Peyer's patch (tissue), 4 donors: ENCODE measurements at places on chromosomes 4 and X. TPM values are rescaled to one million over a fixed set of nuclear protein-coding genes. Genes with fewer than 3 reads are reported as not detected.

The EBP gene
- total RNA-seq: 47.0 TPM

The TEX13D gene
- not detected for total RNA-seq

The LIMCH1 gene
- 22.1 TPM for total RNA-seq

- DNase-seq: no peak
These were observed 69.7 kb upstream of the H2AZ1 start for GRCh38 chr4:100019821-100020220.

DNA sequence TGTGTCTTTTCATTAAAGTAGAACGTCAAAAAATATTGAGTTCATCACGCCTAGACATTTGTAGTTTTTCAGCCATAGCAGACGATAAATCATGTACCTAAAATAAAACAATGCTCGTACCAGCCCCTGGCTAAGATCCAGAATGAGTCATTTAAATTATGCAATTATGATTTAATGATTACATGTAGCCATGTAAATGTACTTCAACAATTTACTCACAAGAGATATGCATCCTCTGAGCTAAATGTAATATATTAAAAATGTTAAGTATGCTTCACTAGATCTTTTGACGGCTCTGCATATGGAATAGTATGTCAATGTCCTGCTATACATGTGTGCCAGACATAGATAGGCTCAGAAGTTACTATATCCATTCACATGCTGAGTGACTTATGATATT lies 1077.8 kb downstream of the ARAP2 start:
- no peak for DNase-seq

GRCh38 chr4:51923343-51923742 lies 80.4 kb downstream of the DCUN1D4 start:
- no peak for DNase-seq

The CDS1 gene
- total RNA-seq: 43.4 TPM

DNA sequence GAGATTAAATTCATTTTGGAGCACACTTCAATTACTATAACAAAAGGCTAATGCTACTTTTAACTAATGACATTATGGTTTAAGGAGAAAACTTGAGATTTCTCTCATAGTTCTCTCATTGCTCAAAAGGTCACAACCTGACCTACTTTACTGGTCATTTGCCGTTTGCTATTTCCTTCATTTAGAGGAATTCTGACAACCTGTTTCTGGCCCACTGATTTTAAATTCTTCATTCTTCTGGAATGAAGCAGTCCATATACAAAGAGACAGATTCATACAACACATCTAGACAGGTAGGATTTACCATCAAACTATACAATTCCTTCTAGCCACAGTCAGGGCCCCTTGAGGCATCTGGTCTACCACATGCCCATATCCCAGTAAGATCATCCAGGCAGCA lies 14.2 kb downstream of the RNF150 start:
- no peak for DNase-seq

The RAB40A gene
- not detected for total RNA-seq

DNA sequence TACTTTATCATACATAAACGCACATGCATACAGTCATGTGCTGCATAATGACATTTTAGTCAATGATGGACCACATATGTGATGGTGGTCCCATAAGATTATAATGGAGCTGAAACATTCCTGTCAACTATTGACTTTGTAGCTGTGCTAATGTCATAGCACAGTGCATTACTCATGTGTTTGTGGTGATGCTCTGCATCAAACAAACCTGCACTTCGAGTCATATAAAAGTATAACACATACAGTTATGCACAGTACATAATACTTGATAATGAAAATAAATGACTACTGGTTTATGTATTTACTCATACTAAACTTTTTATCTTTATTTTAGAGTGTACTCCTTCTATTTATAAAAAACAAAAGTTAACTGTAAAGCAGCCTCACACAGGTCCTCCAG lies 60.5 kb upstream of the MCUB start:
- DNase-seq: no peak

GRCh38 chr4:117515921-117516320 lies 430.5 kb upstream of the TRAM1L1 start:
- DNase-seq: no peak

GRCh38 chrX:134713618-134714107 lies 55.4 kb upstream of the PLAC1 start:
- DNase-seq: no peak

The ZXDB gene
- total RNA-seq: 5.1 TPM

DNA sequence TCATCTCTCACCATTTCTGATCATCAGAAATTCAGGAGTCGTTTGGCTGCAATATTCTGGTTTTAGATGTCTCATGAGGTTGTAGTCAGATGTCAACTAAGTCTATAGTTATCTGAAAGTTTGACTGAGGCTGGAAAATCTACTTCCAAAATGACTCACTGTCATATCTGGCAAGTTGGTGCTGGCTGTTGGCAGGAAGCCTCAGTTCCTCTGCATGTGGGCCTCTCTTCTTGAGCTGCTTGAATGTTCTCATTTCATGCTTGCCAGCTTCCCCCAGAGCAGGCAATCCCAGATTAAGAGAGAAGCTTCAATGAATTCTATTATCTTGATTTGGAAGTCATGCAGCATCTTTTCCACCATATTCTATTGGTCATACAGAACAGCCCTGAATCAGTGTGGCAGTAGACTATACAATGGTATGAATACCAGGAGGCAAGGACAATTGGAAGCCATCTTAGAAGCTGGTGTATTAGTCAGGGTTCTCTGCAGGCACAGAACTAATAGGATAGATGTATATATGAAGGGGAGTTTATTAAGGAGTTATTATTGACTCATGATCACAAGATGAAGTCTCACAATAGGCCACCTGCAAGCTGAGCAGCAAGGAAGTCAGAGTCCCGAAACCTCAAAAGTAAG lies 46.8 kb upstream of the ELF2 start:
- DNase-seq: no peak

GRCh38 chr4:147481577-147482109 lies 746 bp downstream of the EDNRA start:
- DNase-seq: no peak

DNA sequence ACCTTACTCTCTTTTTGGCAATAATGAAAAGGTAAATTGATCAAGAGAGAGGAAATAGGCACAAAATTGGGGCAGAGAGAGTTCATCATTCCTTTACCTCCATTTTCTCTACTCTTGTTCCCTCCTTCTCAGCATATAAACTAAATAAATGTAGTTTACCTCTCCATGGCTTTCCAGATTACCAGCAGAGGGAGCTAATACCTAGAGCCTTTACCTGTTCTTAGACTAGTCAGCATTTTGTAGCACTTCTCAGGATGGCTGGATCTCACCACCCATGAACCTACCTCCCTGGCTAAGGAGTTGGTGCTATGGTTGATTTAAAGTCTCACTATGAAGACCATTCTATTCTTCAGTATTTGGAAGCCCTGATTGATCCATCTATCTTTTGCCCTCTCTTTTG lies 15.7 kb downstream of the OFD1 start:
- no peak for DNase-seq

GRCh38 chrX:68693481-68694434 lies 46.3 kb downstream of the STARD8 start:
- peak; percentile 52 for DNase-seq

The NUP62CL gene
- total RNA-seq: 1.2 TPM

- DNase-seq: peak; percentile 40
These were observed 1.4 kb downstream of the THOC2 start for GRCh38 chrX:123731258-123731986.

DNA sequence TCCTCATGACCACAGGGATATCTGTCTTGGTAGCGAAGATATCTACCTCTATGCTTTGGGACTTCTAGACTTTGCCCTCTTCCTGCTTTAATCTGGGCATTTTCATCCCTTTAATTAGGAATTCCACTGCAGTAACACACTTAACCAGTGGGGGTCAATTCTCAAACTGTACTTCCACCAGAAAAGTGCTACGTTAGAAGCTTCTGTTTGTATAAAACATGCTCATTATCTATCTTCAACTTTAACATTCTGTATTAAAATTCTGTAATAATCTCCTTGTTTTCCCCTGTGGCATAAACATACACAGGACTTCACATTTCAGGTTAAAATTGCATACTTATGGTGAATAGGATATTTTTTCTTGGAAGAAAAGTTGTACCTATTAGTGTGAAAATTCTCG lies 105.6 kb downstream of the AMMECR1 start:
- DNase-seq: no peak

GRCh38 chr4:139454111-139455045 lies at the start of gene RAB33B:
Gene RAB33B, plus strand, starts transcription at chr4:139454121. Its CDS starts 75 bp downstream, at chr4:139454196.
- DNase-seq: no peak

GRCh38 chrX:826448-826847 lies 195.9 kb downstream of the SHOX start:
- no peak for DNase-seq

GRCh38 chr4:152467101-152467500 lies 68.8 kb downstream of the FBXW7 start:
- no peak for DNase-seq

The SMR3B gene
- total RNA-seq: not detected

- no peak for DNase-seq
These were observed 25.1 kb downstream of the ENOX2 start for GRCh38 chrX:130877892-130878341.

DNA sequence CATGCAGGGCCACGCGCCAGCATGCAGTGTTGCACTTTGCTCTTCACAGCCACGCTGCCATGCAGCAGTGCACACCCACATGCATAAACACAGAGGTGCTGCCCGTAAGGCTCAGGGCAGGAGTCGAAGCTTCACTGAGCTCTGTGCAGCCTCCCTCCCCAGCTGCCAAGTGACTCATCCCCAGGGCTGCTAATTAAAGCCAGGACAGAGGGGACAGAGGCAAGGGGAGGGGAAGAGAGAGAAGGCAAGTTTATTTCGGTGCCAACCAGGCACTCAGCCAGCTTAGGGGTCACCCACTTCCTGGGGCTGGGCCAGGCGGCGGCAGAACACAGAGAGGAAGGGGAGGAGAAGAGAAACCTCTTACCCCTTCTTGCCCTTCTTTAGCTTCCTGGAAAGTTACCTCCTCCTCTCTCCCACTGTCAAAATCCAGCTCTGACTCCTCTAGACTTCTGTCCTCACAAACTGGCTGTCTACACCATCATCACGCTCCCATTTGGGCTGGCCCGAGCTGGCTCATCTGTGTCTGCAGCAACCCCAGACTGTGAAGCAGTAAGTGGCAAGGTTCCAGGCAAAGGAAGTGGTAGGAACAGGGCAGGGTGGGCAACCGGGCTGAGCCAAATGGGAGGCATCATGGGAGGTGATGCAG lies 6.2 kb upstream of the IQSEC2 start:
- peak; percentile 79 for DNase-seq

DNA sequence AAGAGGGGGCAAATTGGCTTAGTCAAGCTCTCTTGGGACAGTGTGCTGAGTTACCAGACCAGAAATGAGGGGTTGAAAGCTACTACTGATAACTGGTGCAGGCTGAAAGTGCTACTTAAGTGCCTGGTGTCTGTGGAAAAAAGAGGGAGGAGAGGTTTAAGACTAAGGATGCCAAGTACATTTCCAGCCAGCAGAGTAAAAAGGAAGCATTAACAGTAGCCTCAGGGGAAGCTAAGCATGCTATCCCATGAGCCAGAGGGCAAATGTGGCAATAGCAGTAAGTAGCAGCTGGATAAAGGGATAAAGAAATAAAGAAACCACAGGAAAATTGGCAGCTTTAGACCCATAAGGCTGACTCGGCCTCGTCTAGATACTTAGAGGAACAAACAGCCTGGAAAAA lies 196.3 kb upstream of the MAB21L2 start:
- no peak for DNase-seq

DNA sequence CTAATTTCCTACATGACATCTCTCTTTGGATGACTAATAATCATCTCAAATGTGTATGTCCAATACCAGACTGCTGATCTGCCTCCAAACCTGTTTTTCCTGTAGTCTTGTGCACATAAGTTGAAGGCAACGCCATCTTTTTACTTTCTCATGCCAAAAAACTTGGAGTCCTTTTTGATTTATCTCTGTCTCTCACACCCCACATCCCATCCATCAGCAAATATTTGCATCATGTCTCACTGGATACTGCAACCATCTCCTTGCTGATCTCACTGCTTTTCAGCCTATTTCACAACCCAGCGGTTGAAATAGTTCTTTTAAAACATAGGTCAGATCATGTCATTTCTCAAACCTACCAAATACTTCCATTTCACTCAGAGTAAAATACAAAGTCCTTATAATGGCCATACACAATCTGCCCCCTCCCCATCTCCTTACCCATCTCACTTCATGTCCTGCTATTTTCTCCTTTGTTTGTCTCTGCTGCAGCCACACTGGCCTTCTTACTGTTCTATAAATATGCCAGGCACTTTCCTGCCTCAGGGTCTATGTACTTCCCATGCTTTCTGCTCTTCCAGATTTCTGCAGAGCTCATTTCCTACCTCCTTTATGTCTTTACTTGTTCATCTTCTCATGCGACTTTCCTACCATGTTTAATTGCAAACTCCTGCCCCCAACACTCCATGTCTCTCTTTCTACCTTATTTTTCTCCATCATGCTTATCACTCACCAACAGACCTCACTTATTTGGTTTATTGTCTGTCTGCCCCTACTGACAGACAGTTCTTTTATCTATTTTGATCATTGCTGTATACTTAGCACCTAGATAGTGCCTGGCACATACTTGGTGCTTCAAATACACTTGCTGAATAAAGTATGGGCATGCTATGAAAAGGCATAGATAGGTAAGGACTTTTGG lies 98.8 kb downstream of the ANXA3 start:
- DNase-seq: no peak

DNA sequence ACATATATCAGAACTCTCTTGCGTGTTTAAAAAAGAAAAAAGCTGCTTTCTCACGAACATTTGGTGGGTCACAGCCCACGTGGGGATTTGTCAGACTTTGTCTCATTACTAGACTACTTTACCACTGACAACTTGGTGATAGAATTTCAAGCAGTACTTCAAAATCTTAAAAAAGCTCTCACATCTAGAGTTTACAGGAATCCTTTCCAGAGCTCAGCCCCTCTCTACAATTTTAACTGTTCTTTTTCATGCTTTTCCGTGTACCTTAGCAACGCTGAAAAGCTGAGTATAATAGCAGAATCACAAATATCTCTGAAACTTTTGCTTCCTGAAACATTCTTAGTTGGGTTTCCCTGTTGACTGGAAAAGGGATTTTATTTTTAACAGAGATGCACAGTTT lies 50.2 kb downstream of the SMAD1 start:
- no peak for DNase-seq

GRCh38 chr4:38983787-38984598 lies 48.2 kb downstream of the TMEM156 start:
- no peak for DNase-seq

The APLN gene
- total RNA-seq: not detected

DNA sequence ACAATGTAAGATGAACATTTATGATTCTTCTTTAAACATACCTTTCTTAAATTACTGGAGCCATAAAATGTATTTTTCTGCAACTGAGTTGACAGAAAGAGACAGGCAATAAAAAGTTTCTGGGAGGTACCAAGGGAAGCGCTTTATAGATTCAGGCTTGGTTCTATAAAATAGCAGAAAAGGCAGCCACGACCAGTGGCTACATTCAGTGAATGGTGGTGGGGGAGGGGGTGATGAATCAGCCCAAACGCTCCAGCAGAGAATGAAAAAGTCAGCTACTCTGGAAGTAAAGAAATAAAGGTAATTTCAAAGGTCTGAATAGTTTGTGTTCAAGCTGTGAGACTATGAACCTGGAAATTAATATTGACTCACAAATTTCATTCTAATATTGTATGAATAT lies 456.1 kb downstream of the KCTD8 start:
- DNase-seq: no peak

- DNase-seq: no peak
These were observed 92.7 kb downstream of the USP46 start for GRCh38 chr4:52566136-52567031.
